ENCODE measurements at places on chromosomes 4 and X.
A peak's percentile ranks its signal among the peaks of the same experiment; 100 is the strongest.

- DNase-seq, result no peak
Observed at GRCh38 chrX:150150076-150150779, 211.9 kb upstream of the EOLA2 start.

GRCh38 chrX:27254656-27255055 is 208.5 kb downstream of the PPP4R3C start:
- DNase-seq, result no peak

DNA sequence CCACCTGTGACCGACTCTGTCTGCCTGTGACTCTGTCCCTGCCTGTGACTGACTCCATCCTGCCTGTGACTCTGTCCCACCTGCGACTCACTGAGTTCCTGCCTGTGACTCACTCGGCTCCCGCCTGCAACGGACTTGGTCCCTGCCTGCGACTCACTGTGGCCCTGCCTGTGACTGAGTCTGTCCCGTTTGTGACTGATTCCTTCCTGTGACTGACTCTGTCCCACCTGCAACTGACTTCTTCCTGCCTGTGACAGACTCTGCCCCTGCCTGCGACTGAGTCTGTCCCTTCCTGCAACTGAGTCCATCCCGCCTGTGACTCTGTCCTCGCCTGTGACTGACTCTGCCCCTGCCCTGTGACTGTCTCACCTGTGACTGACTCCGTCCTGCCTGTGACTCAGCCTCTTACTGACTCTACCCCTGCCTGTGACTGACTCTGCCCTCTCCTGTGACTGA is 9.6 kb upstream of the UVSSA start:
- DNase-seq, result no peak

- no peak for DNase-seq
Observed at GRCh38 chr4:53088152-53088551, 226.0 kb downstream of the RASL11B start.

DNA sequence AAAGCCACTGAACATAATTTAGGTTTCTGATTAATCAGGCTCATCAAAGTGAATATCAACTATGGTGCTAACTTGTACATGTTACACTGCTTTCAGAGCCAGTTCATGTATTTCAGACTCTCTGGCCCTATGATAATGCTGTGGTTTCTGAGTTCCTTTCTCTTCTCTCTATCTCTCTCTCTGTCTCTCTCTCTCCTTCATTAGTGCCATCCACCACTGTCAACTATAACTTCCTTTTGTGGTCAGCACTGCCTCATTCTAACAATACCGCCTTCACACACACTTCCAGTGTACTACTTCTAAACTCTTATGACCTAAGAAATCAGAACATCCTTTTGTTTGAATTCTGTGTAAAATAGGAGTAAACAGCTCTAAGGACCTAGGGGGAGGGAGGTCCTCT is 907.1 kb downstream of the RPA4 start:
- no peak for DNase-seq

- no peak for DNase-seq
Observed at GRCh38 chr4:187811591-187811990, 184.0 kb upstream of the ZFP42 start.

- no peak for DNase-seq
Observed at GRCh38 chr4:7154351-7154981, 37.9 kb upstream of the SORCS2 start.

DNA sequence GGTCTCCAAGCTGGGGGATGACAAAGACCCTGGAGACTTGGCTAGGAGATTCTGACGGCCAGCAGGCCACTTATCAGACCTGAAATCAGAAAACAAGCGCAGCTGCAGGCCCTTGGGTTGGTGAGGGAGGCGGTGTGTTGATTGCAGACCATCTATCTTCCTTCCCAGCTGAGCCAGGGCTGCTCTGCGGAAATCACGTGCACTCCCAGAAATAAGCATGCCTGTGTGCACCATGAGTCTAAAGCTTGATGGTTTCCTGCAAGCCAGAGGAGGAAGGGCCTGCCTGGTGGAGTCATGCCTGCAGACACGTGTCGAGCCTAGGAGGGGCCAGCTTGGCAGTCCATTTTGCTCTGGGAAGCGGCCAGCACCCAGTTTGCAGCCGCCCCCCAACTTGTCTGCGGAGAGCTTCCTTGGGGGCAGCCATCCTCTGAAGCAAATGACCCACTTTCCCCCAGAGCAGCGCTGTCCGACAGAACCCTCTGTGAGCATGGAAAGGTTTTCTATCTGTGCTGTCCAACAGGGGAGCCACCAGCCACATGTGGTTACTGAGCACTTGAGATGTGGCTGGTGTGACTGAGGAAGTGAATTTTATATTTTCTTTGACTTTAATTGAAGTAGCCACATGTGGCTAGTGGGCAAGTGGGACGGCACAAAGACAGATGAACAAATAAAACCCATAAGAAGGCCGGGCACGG is 175.7 kb upstream of the BCOR start:
- DNase-seq, result peak; percentile 1

DNA sequence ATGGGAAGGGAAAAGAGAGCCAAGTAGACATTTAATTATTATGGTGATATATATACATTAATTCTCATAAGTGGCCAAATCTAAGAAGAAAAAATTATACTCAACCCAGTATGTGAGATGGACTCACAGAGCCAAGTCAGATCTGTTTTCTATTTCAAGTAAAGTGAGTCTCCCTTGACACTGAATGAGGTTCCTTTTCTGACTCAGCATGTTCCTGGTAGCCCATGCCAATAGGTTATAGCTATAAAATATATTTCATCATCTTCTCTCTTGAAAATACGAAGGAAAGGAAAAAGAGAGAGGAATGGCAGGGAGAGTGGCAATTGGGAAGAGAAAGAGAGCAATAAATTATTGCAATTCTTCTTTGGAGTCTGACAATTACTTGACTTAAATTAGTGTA is 68.8 kb upstream of the GRIA2 start:
- DNase-seq, result no peak

GRCh38 chr4:141543706-141544105 is 92.7 kb upstream of the IL15 start:
- DNase-seq, result no peak

DNA sequence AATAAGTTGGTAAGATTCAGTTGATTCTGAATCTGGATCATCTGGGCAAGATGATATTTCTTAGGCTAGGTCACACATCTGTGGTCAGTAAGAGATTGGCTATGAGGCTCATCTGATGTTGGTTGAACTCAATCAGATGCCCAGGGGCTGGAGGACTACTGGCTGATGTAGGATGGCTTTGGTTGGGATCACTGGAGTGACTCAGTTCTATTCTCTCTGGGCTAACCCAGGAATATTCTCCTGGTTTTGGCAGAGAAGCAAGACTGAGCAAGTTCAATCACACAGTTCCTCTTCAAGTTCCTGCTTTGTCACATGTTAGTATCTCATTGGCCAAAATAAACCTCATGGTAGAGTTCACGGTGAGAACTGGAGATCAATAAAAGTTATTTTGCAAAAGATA is 902.3 kb upstream of the SLIT2 start:
- no peak for DNase-seq

- no peak for DNase-seq
Observed at GRCh38 chrX:44155126-44155525, 181.9 kb upstream of the NDP start.

DNA sequence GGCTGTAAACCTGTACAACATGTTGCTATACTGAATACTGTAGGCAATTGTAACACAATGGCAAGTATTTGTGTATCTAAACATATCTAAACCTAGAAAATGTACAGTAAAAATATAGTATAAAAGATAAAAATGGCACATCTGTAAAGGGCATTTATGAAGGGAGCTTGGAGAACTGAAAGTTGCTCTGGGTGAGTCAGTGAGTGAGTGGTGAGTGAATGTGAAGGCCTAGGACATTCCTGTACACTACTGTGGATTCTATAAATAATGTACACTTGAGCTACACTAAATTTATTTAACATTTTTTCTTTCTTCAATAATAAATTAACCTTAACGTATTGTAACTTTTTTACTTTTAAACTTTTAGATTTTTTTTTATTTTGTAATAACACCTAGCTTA is 5.0 kb upstream of the SHROOM4 start:
- no peak for DNase-seq

DNA sequence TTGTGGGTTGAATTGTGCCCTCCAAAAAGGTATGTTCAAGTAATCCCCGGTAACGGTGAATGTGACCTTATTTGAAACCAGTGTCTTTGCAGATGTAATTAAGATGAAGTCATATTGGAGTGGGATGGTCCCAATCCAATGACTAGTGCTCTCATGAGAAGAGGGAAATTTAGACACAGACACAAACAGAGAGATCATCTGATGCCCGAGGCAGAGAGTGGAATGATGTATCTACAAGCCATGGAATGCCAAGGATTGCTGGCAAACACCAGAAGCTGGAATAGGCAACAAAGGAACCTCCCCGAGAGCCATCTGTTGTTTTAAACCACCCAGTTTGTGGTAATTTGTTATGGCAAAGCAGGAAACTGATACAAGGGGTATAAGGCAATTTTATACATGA is 35.1 kb downstream of the RPS6KA3 start:
- no peak for DNase-seq

DNA sequence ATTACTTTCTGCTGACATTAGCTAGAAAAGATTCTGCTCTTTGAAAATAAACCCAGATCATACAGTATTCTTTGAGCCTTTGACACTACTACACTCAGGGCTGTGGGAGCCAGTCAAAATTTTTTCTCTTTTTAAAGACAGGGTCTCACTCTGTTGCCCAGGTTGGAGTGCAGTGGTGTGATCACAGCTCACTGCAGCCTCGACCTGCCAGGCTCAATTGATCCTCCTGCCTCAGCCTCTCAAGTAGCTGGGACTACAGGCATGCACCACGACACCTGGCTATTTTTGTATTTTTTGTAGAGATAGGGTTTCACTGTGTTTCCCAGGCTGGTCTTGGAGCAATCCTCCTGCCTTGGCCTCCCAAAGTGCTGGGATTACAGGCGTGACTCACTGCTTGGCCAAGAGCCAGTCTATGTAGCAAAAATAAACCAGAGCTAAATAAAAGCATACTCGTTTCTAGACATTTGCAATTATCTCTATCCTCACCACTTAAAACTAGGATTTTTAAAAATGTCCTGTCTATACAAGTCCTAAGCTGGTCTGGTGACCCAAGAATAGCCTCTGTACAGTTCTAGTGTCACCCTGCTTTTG is 43.2 kb downstream of the AKAP4 start:
- DNase-seq, result no peak

GRCh38 chr4:179040259-179040658 is 1598.0 kb upstream of the AGA start:
- no peak for DNase-seq

DNA sequence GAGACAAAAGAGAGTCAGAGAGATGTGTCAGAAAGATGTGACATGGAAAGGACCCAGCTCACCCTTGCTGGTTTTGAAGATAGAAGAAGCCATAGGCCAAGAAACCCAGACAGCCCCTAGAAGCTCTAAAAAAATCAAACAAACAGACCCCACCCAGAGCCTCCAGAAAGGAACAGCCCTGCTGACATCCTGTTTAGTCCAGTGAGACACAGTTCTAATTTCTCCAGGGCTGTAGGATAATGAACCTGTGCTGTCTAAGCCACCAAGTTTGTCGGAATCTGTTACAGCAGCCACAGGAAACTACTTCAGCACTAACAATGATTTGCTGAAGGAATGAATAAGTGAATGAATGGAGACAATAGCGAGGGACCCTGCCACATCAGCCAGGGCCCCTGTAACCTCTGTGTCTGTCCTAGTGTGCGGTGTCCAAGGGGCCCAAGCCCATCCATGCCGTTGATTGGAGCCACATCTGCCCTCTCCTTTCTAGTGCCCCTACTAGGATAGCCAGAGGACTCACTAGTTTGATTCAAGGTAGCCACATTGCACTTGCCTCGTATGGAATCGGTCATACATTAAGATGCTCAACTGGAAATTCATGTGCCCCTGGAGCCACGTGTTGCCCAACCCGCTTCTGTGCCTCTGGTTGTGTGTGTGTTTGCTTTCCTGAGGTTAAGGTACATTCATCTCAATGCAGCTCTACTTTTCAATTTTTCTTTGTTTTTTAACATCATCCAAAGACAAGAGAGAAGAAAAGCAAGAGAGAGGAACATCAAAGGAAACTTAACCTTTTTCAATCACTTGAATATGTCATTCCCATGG is 32.5 kb upstream of the SLC2A9 start:
- no peak for DNase-seq

DNA sequence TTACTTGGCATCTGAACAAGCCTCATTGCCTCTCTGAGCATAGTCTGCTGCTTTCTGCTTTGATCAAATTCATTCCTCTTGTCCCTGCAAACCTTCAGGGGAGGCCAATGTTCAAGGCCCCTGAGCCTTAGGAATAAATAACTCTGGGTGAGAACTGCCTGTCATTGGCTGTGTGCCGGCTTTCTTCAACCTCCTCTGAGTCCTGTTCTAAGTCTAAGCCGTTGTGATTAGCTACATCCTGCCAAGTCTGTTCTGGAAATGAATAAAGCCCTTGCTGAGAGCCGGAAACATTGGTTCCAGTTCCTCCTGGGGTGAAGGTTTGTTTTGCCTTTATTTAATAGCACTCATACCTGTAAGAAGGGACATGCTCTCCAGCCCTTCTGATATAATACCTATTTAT is 13.8 kb downstream of the RNF4 start:
- DNase-seq, result no peak

GRCh38 chrX:108732630-108733321 is 3.6 kb downstream of the IRS4 start:
- DNase-seq, result no peak

GRCh38 chrX:97389761-97390192 is 506.1 kb downstream of the RPA4 start:
- no peak for DNase-seq

GRCh38 chr4:150237110-150237872 is 159.0 kb downstream of the DCLK2 start:
- DNase-seq, result no peak

- DNase-seq, result no peak
Observed at GRCh38 chr4:858041-858481, 32.1 kb upstream of the CPLX1 start.
